ENCODE measurements at places on chromosomes 6 and 20.

GRCh38 chr20:46350201-46350985, 42.1 kb upstream of the CDH22 start:
- DNase-seq, result no peak

GRCh38 chr20:17990278-17990972, 21.6 kb downstream of the MGME1 start:
- DNase-seq, result no peak

DNA sequence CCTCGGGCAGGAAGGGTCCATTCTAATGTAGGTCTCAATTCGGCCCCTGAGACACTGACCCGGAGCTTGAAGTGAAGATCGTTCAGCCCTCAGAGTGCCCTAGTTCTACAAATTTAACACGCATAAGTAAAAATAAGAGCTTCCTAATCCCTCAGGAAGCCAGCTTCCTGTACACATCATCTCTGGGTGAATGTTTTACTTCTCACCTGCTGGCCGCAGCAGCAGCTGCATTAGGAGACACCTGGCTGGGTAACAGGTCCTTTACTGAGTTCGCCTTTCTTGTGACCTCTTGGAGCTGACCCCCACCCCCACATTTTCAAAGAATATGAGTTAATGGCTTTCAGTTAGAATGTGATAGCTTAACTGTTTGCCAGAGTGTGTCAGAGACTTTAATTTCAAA, 165.0 kb downstream of the SMOC2 start:
- no peak for DNase-seq

GRCh38 chr6:35967076-35967774, 46.3 kb upstream of the SRPK1 start:
- no peak for DNase-seq

DNA sequence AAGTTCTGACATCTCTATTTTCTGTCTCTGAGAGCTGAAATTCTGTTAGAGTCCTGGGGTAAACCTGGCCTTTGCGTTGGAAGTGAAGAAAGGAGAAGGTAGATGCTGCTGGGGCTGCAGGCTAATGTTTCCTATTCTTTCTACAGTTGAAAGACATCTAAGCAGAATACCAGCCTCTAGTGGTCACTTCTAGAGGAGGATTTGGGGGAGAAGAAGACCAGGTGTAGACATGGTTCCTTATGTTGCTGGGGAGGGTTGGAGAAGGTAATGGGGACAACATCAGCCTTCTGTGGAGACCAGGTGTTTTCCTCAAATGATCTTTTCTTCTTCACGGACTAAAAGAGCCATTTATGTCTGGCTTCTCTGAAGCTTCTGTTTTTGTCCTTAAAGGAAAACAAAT, 62.6 kb downstream of the BTBD3 start:
- no peak for DNase-seq

DNA sequence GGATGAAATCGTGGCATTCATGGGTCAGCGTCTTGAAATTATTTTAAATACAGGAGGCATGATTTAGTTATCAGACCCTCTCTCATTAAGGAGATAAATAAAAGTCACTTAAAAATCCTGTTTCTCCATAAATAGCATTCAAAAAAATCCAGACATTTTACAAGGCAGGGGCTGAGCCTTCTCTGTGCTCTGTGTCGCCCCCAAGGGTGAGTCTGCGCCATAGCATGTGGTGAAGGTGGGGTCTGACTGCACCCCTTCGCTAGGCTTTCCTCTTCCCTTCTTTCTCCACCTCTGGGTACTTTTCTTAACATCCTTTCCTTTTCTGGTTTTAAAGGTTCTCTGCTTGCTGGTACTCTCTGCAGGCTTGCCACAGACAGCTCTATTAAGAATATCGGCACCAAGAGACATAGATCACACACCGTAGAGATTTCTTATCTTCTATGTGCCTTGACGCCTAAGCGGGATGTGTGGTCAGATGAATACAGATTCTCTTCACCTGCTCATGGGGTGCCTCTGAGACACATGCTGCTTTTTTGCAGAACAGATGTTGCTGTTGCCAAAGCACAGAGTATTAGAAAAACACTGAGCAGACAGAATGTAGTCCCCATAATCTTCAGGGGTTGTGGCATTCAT, 20.1 kb upstream of the FAM209A start:
- no peak for DNase-seq

DNA sequence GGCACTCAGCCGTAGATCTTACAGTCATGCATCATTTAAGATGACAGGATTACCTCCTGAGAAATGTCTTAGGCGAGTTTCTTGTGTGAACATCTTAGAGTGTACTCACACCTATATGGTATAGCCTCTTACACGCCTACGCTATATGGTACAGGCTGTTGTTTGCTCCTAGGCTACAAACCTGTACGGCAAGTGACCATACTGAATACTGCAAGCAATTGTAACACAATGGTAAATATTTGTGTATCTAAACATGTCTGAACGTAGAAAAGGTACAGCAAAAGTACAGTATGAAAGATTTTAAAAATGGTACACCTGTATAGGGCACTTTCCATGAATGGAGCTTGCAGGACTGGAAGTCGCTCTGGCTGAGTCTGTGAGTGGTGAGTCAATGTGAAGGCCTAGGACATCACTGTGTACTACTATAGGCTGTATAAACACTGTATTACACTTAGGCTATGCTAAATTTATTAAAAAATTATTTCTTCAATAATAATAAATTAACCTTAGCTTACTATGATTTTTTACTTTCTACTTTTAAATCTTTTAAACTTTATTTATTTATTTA, 541 bp upstream of the IL20RA start:
- DNase-seq, result no peak

DNA sequence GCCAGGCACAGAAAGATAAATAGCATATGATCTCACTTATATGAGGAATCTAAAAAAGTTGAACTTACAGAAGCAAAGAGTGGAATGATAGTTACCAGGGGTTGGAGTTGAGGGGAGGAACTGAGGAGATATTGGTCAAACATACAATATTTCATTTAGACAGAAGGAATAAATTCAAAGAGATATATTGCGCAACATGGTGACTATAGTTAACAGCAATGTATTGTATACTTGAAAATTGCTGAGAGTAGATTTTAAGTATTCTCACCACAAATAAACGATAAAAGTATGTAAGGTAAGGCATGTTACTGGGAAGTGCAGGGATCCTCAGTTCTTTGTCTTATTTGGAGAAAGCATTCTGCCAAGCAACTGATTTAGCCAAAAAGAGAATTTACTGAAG, 171.9 kb downstream of the LMBRD1 start:
- no peak for DNase-seq

DNA sequence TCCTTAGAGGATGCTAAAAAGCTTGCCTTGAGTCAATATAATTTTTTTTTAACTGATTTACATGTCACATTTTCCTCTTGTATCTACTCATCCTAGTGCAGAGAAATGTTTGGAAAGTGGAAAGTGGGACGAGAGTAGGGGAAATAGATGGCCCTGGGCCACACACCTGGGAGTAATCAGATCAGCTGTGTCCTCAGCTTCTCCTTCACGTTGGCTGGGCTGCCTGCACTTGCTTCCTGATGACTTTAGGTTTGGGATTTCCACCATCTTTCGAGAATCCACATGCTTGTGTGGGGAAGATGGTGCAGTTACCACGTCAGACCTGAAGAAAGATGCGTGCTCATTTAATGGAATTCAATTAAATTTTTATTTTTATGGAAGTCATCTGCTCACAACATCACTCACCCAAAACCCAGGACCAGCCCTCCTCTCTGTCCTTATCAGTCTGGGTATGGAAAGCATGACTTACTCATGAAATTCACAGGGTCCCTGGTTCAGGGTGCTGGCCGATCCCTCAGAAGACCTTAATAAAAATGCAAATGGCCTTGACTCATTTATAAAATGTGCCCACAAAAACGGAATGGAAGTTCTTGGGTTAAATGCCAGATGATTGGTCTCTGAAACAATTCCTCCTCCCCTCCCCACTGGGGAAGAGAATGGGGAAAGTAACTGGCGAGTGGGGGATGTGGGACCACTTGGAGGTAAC, 74.5 kb upstream of the TIAM2 start:
- DNase-seq, result no peak

All from effector CD4-positive, alpha-beta T cell (primary cell).